NCI-H1417 treated with DMSO at 0.1 percent for 48 hours (cell line): ENCODE measurements at places on chromosomes 1 and 21.

DNA sequence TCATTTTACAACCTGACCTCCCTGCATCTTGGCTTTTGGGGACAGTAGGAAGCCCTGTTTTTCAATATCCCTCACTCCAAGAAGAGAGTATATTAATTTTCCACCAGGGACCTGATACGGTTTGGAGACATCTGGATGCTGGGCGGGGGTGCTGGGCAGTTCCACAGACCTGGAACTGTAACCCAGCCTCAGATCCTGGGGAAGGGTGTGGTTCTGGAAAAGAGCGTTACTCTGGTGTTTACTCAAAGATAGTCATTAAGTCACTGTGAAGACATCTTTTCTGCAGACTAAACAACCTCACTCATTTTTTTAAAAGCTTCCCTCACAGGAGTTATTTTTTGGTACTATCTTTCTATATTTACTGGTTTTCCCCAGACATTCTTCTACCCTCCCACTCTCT, 189.8 kb downstream of the CLIC6 start:
- no peak for DNase-seq

DNA sequence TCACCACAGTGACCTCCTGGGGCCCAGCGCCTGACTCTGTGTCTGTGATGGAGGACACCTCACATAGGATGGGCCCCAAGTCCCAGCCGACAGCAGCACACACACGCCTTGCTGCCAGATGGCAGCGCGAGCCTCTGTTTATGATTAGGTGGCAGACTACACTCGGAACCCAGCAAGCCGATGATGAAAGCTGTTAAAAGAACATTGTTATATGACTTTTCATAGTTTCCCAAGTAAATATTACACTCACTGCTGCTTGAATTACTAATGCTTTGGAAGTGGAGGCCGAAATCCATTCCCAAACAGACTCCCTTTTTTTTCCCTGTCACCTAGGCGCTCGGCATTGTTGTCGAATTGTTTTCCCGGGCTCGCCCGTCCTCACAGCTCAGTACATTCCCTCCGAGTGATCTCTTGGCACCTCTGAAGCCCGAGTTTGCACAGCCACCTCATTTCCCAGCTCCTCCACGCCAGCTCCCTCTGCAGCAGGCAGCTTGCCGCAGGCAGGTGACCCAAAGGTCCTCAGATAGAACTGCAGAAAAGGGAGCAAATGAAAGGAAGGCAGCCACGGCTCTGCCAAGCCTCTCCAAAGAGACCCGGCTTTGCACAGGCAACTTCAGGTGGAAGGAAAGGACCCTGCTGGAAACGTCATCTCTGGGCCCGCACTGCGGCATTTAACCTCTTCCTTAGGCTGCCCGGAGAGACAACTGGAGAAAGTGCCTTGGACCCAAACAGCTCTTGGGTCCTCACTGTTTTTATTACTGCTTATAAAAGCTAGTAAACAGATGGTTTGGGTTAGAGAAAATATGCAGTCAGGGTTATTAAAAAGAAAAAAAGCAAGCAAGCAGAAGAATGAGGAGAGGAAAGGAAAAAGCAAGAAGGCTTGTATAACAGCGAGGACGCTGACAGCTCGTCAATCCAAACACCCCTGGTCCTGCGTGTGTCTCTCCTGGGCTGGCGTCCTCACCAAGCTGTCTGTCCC, 72.2 kb upstream of the SLC25A33 start:
- no peak for DNase-seq

DNA sequence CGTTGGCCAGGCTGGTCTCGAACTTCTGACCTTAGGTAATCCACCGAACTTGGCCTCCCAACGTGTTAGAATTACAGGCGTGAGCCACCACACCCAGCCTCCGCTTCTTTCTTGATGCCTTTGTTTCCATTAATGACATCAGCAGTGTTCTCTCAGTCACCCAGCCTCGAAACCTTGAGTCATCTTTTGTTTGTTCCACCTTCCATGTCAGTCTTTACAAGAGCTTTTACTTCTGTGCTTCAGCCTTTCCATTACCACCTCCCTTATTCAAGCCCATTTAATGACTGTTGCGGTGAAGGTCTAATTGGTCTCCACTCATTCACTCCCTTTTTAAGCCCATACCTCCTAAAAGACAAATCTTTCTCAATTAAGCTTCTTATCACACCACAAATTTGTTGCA, 146.6 kb upstream of the ADGRL2 start:
- no peak for DNase-seq

- DNase-seq: no peak
Observed at GRCh38 chr21:32562426-32562825, 22.9 kb downstream of the TCP10L start.

DNA sequence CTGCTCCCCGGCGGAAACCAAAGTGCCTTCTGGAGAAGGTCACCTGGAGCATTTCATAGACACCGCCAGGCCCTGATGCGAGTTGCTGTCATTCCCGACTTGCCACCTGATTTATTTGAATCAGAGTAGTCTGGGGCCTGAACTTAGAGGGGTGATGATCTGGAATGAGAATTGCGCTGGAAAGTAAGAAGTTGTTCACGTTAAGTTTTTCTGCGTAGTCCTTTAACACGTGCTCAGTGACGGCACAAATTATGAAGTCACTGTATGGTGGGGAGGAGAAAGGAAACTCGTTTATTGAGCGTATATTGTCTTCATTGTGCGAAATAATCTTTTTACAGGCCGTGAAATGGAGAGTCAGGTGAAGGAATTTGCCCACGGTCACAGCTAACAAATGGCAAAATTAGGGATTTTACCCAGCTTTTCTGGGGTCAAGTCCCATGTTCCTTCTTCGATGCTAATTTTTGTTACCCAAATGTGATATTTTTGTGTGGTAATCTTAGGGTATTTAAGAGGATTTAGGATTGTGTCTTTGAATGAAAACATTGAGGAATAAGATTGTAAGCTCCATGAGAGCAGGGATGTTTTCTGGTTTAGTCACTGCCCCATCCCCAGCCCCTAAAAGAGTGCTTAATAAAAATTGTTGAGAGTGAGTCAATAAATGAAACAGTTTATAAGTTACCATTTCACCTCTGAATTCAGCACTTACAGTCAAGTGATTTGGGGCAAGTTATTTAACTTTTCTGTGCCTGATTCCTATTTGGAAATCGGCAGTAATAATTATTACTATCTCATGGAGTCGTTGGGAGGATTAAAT, 46.4 kb upstream of the NBL1 start:
- DNase-seq: no peak

DNA sequence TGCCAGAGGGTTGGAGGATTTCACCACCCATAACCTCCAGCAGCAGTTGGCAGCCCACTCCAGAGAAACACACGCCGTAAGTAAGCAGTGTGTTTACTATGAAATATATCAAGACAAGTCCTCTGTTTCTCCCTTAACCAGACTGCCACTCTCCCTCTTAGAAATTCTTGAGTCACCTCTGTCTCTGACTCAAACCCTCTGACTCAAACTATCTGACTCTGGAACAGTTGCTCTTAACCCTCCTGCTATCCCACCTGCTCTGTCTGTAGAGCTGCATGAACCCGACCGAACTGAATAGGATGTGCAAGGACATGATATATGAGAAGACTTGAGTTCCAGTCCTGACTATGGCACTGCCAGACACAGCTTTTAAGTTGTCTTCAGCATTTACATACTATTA, 14.1 kb downstream of the INPP5B start:
- no peak for DNase-seq

DNA sequence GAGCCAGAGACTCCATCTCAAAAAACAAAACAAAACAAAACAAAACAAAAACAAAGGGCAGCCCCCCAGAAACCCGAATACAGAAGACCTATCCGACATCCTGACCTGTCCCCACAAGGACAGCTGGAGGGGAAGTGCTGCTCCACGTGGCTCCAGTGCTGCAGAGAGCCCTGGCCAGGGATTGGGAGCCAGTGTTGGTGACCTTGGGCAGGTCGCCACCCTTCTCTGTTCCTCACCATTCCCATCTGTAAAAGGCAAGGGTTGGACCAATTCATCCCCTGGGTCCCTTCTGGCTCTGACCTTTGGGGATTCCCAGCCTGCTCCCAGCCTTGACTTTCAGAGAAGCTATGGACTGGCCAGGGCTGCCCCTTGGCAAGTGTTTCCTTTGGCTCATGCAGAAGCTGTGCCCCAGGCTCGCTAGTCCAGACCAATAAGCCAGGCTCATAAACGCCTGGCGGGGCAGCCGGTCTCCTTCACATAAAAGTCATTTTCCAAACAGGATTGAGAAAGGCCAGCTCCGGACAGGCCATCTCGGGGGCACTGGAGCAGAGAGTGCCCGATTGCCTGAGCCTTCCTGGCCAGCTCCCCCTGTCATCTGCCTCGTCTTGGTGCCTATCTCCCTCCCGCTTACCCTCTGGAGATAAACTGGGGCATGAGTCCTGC, 20.0 kb upstream of the PADI1 start:
- DNase-seq: no peak

DNA sequence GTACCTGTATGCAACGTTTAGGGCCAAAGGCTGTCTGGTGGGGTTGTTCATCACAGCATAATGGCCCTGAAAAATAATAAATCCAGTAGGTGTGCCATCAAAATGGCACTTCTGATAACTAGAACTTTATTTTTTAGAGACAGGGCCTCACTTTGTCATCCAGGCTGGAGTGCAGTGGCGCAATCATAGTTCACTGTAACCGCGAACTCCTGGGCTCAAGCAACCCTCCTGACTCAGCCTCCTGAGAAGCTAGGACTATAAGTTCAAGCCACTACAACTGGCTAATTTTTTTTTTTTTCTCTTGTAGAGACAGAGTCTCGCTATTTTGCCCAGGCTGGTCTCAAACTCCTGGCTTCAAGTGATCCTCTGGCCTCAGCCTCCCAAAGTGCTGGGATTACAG, 4.7 kb downstream of the SNAPIN start:
- DNase-seq: no peak

DNA sequence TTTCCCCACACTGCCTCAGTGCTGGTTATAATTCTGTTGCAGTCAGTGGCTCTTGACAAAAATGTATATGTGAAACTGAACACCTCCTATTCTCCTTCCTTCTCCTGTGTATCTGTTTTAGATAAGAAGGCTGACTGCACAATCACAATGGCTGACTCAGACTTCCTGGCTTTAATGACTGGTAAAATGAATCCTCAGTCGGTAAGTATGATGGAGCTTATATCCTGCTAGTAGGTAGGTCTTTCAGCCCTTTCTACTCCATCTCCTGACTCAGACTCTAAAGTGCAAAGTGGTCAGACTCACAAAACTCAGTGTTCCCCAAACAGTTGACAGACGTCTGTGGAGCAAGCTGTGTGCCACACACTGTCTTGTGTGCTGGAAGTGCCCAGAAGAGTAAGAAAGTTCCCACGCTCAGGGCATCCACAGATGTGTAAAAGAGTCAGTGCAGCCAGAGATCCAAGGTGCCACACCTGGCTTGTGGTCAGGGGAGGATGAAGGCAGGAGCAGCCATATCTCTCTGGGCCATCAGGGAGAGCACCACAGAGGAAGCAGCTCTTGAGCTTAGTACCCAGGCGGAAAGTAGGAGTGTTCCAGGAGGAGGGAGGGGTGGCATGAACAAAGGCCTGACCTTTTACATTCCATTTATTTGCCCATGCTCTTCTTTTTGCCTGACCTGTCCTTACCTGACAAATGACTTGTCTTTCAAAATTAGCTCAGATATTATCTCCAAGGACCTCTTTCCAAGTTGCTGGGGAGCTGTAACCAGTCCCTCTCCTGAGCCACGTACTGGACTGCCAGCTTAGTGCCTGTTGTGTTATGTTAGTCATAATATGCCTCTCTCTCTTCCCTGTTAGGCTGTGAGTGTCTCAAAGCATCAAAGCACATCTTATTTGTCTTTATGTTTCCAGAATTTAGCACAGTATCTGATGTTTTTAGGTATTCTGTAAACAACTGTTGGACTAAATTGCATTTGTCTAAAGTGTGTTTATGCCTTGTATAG, 14.0 kb upstream of the PODN start:
- no peak for DNase-seq

- DNase-seq: no peak
Observed at GRCh38 chr1:178613271-178613945, 100.5 kb downstream of the TEX35 start.

DNA sequence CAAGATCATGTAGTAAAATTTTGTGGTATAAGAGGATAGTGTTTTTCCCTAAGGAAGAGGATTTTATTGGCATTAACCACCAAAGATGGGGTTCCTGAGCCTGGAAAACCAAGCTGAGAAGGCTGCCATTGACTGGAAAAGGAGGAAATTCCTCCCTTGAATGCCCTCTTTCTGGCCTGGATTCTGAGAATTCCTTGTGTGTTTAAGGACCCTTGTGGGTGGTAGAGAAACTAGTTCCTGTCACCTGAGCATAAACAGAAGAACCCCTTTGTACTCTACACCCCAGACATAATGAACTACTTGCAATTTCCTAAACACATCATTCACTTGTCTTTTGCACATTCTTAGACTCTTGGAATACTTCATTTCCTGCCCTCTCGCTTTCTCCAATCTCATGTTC, 33.1 kb upstream of the CEP350 start:
- no peak for DNase-seq

- DNase-seq: no peak
Observed at GRCh38 chr1:102942324-102942723, 166.0 kb downstream of the COL11A1 start.

- no peak for DNase-seq
Observed at GRCh38 chr1:19926296-19927129, 3.1 kb upstream of the PLA2G2E start.

DNA sequence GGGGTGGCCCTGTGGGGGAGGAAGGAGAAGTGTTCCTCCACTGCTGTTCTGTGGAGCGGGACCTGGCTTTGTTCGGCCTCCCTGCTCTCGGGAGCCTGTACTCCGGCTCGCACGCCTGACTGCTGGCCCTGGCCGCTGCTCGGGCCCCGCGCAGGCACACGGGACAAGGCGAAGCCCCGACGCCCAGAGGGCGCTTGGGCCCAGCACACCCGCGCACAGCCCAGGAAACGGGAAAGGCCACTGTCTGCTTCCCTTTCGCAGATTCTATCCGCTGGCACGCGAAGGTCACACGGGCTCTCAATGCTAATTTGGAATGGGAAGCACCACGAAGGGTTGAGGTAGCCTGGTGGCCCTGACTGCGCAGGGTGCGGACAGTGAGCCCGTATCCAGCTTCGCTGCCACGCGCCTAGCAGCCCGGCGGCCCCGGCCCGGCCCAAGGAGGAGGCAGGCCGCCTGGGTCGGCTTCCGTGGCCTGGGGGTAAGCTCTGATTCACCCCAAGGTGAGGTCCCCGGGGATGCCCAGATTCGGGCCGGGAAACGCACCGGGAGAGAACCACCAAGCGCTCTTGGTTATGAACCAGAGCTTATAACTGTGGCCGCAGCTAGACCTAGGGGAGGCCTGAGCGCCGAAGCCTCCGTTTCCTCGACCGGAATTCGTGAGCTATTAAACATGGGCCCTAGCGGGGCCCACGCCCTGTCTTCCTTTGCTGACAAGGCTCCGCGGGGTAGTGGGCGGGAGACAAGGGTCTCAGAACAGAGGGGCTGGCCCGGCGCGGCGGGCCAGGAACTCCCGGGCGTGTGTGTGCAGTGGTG, 19.7 kb upstream of the TBX15 start:
- DNase-seq: no peak

DNA sequence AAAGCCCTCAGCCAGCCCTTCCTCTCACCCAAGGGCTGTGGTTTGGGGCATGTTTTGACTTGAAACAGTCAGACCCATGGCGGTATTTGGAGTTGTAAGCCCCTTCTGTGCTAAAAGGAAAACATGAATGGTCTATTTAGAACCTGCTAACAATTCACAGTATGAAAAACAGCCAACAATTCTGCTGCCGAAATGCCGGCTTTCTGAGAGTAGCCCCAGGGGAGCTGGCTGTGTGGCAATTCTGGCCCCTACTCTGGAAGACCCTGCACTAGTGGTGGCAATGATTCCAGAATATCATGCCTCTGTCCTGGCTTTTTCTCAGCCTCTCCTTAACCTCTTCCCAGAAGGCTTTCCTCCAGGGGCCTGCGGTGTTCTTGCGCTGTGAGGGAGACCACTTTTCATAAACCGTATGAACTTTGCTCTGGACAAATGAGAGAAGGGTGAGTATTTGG, 118.7 kb downstream of the EDEM3 start:
- no peak for DNase-seq
